ENCODE measurements at places on chromosomes 1 and 21.

DNA sequence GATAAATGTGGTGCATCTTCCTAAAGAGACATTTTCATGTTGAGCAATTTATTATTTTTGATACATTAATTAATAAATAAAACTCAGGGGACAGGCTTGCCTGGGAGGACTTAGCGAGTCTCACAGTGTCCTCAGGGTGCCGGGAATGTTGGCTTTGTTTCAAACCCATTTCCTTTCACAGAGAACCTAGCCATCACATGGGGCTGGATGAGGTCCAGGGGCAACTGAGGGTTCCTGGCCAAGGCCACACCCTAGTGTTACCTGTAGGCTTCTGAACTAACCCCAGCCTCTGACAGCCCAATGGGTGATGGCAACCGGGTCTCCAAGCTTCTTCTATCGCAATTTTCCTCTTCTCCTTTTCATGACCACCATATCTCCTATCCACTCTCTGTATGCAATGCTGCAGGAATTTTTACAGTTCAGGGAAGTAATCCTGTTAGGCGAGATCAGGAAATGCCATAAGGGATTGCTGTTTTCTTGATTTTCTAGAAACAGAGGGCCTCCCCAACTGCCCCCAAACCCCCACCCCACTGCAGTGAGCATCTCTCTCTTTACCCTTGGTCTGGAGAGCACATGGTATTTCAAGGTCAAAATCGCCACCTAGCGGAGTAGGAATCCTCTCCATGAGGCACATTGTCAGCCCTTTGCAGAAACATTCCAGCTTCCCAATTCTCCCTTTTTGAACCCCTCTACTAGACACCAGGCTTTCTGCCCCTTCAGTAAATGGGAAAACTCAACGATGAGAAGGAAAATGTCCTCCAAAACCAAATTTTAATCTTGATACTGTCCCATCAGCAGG, 22.1 kb upstream of the SMYD3 start:
- DNase-seq, result no peak

DNA sequence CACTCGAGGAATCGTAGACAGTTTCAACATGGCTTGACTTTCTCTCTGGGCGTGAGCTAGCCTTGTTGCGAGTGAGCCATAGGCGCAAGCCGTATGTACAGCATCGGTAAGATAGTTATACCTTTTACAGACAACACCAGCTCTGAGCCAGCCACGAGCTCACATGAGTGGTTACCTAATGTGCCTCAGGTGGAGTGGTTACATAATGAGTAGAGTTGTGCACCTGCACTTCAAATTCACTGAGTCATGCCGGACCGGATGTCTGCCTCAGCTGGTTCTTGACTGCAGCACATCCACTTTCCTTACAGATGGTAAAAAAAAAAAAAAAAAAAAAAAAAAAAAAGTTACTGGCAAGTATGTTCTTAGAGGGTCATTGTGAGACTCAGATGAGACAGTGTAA, 360.4 kb upstream of the NR5A2 start:
- DNase-seq, result no peak

DNA sequence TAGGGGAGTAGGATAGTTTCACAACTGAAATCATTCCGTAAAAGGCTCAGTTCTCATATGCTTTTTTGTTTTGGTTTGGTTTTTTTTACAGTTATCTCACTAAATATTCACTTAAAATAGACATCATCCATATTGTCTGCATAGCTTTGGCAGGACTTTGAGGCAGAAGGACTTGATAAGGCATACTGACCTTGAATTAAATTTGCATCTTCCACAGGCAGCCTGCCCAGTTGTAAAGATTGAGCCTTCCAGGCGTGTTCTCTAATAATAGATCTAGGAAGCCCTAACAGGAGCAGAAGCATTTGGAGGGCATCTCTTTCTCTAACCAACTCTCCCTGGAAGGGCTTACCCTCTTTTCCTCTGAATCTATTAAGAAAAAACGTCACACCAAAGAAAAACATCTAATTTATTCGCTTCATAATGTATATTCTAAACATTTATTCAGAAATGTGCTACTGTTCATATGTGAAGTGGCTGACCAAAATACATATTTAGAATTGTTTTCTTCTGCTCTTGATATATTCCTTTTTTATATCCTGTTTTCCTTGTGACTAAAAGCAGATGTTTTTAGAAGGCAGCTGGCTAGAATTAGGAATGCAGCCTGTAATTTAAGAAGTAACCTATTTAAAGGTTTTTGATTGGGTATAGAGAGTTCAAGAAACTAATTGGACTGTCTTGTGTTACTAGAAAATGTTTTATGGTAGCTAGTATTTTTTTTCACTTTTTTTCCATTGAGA, 20.2 kb downstream of the DESI2 start:
- DNase-seq, result no peak

GRCh38 chr1:225532240-225532944, 104.6 kb upstream of the LBR start:
- DNase-seq, result no peak

DNA sequence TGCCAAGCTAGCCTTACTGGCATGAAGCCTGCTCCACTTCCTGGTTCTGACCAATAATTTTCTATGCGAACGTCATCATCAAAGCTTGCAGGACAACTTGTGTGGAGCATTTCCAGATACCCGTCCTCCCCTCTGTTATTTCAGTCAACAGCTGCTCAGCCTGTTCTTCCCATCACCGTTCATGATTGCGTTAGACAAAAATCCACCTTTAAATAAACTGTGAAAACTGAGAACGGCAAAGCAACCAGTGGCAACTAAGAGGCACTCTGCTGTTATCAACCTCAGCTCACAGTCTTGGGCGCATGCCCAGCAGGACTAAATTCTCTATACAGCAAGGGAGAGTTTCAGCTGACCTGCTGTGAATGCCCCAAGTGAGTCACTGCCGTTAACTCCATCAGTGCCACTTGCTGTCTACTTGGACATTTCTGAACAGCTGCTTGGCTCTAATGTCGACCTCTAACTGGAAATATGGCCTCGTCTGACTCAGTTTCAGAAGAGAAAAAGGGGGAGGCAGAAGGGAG, 207.4 kb upstream of the RUNX1 start:
- no peak for DNase-seq

DNA sequence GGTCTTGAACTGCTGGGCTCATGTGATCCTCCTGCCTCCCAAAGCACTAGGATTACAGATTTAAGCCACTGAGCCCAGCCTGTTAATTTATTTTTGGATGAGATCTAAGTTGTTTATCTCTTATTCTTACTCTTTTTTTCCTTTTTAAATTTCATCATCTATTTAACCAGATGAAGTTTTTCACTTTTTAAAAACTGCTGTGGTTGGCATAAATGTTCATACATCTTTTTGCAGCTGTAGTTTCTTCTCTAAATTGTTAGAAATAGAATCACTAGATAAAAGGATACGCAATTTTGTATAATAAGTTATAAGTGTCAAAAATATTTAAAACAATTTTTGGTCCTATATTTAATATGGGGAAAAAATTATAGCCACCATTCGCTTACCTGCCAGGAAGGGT, 80.3 kb upstream of the GPR88 start:
- DNase-seq, result no peak

- no peak for DNase-seq
Observed at GRCh38 chr1:156571261-156571852, 1.0 kb downstream of the IQGAP3 start.

GRCh38 chr21:45404730-45405270, at the start of gene COL18A1:
Gene COL18A1, plus strand, starts transcription at chr21:45405165. Its CDS starts 66 bp downstream, at chr21:45405231.
- no peak for DNase-seq

DNA sequence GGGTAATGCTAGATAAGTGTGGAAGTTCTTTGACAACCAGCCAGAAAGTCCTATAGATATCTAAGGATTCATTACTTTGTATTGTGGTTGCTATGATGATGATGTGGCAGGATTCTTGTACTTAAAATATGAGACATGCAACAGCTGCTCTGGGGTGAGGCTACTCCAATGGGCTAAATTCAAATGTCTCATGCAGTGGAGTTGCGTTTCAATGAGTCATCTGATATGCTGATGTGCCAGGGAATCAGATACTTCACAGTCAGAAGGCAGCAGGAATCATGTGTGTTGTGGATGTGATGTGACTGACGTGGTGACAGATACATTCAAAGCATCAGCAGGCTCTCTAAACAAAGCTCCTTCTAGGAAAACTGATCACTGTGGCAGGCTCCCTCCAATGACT, 66.5 kb downstream of the TSEN15 start:
- no peak for DNase-seq

DNA sequence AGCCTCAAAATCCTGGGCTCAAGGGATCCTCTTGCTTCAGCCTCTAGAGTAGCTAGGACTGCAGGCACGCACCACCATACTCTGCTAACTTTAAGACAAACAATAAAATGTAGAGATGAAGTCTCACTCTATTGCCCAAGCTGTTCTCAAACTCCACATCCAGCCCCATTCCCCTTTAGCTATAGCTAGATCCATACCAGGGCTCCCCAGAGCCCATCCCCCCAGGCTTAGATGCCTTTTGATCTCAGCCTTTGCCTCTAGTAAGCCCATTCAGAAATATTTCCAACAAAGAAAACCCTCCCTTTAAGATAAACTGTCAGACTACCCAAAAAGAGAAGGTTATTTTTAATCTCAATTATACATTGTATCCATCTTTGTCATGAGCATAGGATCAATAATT, 325.4 kb downstream of the CHRM3 start:
- no peak for DNase-seq

Data from activated CD4-positive, alpha-beta T cell treated with anti-CD3 and anti-CD28 coated beads, Interleukin-2, Interleukin-4, amounts not matched to agents 100 ng/mL and 50 ng/mL, durations not matched to agents 16 hours and 8 hours (primary cell).